ENCODE measurements at places on chromosomes 2 and 18.
A peak's percentile ranks its signal among the peaks of the same experiment; 100 is the strongest.

- DNase-seq, result peak; percentile 19
Measured at GRCh38 chr2:61887717-61888266, 664 bp downstream of the CCT4 start.

- no peak for DNase-seq
Measured at GRCh38 chr2:110679337-110679707, 1.5 kb upstream of the BUB1 start.

GRCh38 chr2:193326296-193326695 lies 1131.6 kb upstream of the TMEFF2 start:
- no peak for DNase-seq

DNA sequence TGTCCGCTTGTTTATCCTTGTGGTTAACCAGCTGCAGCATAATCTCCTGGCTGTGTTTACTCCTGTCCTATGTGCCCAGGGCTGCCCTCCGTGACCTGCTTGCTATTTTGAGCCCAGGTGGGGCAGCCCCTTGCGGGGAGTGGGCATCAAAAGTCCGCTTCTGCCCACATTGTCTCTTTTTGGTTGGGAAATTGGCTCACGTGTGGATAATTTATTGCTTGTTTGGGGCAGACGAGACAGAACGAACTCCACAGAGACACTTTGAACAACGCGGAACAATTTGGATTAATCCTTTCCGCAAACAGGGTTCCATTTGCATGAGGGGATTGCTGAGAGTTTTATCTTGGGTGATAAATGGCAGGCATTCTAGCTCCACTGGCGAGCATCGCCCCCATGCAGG lies 8.1 kb upstream of the CXCR4 start:
- DNase-seq, result no peak

DNA sequence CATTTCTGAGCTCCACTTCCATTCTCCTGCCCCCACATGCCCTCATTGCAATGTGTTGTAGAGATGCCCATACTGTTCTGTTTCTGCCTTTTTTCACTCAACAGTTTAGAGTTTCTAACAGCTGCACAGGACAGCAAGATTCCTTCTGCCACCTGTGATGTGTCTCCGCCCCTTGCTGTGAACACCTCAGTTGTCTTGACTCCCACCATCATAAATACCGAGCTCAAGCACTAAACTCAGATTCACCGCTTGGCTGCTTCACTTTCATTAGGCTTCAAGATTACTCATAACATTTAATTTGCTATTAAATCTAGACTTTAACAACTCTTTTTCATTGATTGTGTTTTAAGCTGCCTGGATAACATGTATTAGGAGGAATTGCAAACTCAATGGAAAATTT lies 141.0 kb downstream of the MAP2 start:
- DNase-seq, result no peak

DNA sequence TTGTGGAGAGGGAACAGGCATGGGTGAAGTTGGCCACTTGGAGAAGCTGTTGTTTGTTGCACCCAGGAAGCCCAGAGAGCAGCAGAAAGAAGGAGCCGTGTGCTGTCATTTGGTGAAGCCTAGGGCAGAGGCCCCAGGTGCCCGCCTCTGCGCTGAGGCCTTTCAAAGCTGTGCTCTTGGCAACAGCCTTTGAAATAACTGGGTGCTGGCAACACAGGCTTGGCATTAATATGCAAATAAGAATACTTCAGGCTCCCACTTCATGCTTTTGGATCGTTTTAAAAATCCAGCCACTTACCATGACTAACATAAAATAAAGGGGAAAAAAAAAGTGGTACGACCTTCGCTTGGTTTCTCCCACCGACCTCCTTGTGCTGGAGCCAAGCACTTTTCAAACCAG lies 41.1 kb downstream of the DHRS9 start:
- DNase-seq, result no peak

- DNase-seq, result no peak
Measured at GRCh38 chr2:241586564-241587264, 28.2 kb downstream of the BOK start.

GRCh38 chr18:24071029-24071428 lies 56.5 kb downstream of the TTC39C start:
- DNase-seq, result no peak

GRCh38 chr2:85698880-85699254 lies 4.7 kb downstream of the GNLY start:
- DNase-seq, result no peak

DNA sequence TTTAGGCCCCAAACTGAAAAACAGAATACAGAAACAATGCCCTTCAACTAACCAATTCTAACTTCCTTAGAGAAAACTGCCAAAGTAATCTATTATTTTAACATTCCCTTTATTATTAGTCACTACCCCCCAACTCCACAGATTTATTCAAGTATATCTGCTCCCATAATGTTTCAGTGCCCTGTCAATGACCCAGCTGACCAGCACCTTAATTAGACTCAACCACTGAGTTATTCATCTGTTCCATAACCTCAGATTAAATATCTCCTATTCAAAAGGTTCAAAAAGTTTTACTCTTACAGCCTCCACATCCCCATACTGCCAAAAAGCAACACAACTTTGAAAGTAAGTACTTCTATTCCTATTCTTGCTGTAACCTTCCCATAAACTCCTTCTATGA lies 202.4 kb downstream of the EXOC6B start:
- DNase-seq, result no peak

DNA sequence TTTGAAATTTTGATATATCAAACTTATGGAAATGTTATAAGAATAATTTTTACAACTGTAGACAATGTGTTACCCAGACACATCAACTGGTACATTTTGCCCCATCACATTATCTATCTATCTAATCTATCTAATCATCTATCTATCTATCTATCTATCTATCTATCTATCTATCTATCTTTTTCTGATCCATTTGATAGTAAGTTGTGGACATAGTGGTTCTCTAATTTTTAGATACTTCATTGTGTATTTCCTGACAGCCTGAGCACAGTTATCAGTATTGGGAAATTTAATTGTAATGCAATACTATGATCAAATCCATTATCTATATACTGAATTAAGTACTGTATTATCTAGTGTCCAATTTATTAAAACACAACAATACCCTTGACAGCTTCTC lies 42.0 kb upstream of the TMEM18 start:
- DNase-seq, result no peak

- DNase-seq, result peak; percentile 90
Measured at GRCh38 chr2:26942543-26943295, 27.7 kb upstream of the MAPRE3 start.

DNA sequence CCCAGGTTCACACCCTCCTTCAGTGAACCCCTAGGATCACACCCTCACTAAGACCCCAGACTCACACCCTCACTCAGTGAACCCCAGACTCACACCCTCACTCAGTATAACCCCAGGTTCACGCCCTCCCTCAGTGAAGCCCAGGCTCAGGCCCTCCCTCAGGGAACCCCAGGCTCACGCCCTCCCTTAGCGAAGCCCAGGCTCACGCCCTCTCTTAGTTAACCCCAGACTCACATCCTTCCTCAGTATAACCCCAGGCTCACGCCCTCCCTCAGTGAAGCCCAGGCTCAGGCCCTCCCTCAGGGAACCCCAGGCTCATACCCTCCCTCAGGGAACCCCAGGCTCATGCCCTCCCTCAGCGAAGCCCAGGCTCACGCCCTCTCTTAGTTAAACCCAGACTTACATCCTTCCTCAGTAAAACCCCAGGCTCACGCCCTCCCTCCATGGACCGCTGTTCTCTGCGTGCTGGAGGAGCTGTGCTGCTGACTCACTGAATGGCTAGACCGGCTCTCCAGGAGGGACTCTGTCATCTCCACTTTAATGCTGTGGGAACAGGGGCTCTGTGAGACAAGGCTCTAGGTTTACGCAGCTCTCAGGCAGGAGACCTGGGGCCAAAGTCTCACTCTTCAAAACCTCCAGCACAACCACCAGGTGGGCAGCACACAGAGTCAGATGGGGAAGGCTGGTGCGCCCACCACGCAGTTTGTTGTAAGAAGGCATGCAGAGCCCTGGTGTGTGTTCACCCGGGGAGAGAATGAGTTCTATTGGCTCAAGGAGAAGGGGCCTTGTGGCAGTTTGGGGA lies 506.9 kb upstream of the MYT1L start:
- DNase-seq, result no peak

- no peak for DNase-seq
Measured at GRCh38 chr18:23127090-23127489, 8.2 kb upstream of the CABLES1 start.

GRCh38 chr2:119550346-119550745 lies 6.1 kb downstream of the CFAP221 start:
- no peak for DNase-seq

DNA sequence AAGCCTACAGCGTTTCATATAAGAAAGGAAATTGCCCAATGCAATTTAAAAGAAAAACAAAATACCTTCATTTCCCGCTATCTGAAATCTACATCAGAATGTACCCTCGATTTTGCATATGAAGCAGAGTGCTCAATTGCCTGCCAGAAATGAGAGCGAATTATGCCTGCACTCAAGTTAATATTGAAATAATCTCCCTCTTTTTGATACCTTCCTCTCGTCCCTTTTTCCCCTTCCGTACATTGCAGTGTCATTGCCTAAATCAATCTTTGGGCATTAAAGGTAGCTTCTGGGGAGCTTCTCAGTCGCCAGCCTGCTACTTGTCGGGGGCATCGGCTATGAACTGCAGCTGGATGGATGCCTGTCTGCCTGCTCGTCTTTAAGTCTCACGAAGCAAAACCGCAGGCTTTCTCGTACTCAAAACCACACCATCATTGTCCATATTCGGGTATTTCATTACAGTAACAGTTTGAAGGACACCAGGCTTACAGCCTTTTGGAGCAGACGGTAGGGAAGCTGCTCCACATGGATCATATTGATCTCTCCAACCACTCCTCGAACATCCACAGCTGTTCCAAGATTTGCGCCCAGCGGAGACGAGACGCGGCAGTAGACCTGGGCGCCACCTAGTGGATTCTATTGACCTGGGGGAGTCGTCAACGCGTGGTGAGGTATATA lies 64.0 kb upstream of the HNRNPA3 start:
- peak; percentile 76 for DNase-seq

GRCh38 chr2:102253140-102253752 lies 58.1 kb upstream of the IL1RL1 start:
- DNase-seq, result no peak

DNA sequence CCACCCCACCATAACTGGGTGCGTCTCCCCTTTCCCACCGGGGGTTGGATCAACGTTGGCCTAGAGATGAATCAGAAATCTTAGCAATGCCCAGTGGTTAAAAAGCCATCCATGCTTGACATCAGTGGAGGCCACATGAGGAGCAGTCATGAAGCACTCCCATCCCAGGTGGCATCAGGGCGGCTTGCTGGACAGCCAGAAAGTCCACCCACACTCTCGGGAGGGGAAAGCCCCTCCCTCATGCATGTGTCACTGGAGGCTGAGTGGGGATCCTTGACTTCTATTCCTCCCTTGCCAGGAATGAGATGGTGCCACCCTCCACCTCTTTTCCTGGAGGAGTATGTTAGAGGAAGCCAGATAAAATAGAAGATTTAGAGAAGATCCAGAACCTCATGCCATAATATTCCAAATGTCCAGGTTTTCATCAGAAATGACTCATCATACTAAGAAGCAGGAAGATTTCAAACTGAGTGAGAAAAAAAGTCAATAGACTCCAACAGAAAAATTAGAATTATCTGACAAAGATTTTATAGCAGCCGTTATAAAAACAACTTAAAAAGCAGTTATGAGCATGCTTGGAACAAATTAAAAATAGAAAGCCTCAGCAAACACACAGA lies 507.1 kb upstream of the ID2 start:
- no peak for DNase-seq

- no peak for DNase-seq
Measured at GRCh38 chr2:210955591-210955990, 399.2 kb downstream of the CPS1 start.

DNA sequence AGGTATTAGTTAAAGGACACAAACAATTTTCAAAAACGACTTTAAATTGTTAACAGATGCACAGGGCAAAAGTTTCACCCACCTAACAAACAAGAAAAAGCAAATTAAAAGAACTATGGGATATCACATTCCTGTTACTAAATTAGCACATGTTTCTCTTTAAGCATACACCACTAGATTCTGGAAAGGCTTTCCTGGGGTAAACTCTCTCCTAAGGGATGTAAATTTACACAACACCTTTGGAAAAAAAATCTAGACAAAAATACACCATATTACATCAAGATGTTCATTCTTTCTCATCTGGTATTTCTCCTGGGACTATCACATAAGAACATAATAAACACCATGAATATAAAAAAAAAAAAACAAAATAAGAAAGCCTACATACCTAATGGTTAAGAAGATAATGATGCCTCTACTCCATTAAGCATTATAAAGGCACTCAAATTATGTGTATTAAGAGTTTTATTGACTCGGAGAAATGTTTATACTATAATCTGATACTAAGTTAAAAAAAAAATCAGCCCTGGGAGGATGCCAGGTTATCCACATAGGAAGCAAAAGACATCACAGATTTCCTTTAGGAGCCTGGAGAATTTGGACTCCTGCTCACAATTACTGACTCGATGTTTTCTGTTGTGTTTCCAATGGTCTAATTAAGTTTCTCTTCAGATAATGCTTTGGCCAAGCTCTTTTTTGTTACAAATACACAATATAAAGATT lies 82.8 kb upstream of the AFF3 start:
- DNase-seq, result no peak

DNA sequence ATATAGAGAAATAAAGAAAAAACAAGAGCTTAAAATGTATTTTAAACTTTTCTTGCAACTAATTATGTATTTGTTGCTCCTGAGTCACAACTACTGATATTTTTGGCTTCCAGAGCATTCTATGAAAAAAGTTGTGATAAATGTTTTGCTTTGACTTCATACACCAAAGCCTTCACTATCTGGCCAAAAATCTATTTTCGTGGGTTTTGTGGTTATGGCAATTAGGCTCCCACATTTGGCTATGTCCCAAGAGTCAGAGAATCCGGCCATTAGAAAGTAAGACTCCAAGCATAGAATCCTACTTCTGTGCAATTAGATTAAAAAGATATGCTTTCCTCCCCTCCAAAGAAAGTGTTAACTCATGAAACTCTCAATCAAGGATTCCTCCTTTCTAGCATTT lies 1456.1 kb upstream of the ACVR2A start:
- no peak for DNase-seq

DNA sequence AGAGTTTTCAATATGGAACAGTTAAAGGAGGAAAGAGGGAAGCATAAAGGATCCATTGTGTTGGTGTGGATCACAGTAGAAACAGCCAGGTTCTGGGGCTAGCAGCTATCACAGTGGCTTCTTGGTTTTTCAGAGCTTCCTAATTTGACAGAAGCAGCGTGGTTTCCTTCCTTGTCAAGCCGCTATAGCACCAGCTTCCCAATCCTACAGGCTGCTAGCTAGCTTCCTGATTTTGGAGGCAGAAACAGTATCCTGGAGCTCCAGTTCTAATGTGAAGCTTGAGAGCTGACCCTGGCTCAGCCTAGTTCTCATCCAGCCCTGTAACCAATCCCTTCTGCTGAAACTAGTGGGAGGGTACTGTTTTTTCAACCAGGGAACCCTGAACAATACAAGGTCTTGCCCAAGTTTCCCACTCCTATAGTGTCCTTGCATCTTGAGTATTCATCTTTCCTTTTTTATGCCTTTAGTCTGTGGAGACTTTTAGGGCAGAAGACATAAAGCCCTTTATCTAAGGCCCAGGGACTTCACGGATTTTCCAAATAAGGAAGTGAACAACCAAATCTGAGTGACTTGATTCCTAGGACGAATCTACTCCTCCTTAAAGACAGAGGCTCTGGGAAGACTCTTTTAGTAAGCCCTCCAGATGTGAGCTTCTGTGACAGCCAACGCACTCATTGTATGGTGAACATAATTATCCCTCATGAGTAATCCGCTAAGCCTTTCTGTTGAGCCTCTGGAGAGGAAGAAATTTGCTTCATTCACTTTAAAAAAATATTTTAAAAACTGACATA lies 33.8 kb downstream of the CCDC93 start:
- DNase-seq, result no peak
